ENCODE measurements at places on chromosomes 11 and 22. TPM values are rescaled to one million over a fixed set of nuclear protein-coding genes. Genes with fewer than 3 reads are reported as not detected.
A peak's percentile ranks its signal among the peaks of the same experiment; 100 is the strongest.

TUBA8 gene
- total RNA-seq: 110 TPM

SCYL1 gene
- 66.9 TPM for total RNA-seq

UCP2 gene
- 16.4 TPM for total RNA-seq

HTR3A gene
- not detected for total RNA-seq

PRODH gene
- total RNA-seq: 3.7 TPM

HBB gene
- total RNA-seq: 421 TPM

SLC22A25 gene
- not detected for total RNA-seq

CRYBA4 gene
- total RNA-seq: not detected

- peaks cover 22% of the 10 kb centered on the region for H3K4me1 ChIP-seq
- no peak overlapping the region for H3K4me3 ChIP-seq
- DNase-seq: no peak
Measured at GRCh38 chr11:63862923-63863322, 24.0 kb downstream of the MARK2 start.

DNA sequence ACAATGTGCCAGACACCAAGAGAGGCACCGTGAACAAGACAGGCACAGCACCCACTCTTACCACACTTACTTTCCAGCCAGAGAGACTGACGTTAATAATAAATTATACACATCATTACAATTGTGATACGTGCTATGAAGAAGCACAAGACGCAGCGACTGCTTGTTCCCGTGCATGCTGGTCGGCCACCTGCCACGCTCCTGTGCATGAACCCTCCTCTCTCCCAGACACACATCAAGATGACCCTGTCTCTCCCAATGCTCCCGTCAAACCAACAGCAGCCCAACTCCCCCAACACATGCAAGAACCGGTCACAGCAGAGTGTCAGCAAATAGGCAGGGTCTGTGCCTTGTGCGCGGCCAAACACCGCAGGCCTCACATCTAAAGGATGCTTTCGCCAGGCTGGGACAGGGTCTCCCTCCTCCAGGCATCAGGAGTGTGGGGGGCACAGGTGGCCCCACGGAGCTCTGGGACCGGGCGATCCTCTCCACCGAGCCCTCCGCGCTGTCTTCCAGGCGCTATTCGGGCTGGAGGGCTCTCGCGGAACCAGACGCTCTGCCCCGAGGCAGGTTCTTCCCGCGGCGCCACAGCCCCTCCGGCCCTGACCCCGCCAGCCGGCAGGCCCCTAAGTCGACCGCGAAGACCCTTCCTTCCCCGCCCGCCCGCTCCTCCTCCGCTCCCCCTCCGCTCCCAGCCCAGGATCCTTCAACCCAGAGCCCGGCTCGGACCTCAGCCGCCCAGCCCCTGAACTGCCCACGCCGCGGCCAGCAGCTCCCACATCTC, 533 bp downstream of the SERGEF start:
- peak overlapping the region; percentile 58 for H3K4me3 ChIP-seq
- H3K36me3 ChIP-seq: no peaks in the 10 kb centered on the region
- H3K27ac ChIP-seq: peak overlapping the region; percentile 71
- H3K4me1 ChIP-seq: no peaks in the 10 kb centered on the region
- DNase-seq: peak; percentile 16

DNA sequence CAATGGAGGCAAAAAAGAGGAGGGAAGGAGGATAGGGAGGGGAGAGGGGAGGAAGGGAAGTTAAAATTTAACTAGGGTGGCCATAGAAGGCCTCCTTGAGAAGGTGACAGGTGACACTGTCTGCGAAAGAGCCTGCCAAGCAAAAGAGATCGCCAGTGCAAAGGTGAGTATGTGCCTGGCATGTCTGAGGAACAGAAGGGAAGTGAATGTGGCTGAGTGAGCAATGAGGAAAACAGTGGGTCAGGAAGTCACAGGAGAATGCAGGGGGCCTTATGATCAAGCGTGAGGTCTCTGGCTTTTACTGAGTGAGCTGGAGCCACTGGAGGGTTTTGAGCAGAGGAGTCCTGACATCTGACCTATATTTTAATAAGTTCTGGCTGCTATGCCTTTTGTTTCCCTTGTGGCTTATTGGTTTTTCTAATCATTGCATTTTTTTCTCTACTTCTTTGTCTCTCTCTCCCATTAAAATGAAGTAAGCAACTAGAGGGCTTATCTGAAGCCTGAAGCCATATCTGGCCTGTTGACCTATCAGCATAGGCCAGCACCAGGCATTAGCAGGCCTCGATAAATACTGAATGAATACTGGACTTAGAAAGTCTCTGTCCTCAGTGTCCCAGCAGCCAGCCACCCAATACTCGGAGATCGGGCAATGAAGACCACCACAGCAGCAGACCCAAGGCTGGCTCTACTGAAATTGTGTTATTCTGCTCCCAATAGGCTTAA, 5.6 kb downstream of the AP1B1 start:
- no peaks in the 10 kb centered on the region for H3K27me3 ChIP-seq
- no peak overlapping the region for H3K27ac ChIP-seq
- no peak overlapping the region for H3K4me3 ChIP-seq
- peaks cover 31% of the 10 kb centered on the region for H3K4me1 ChIP-seq

GRCh38 chr11:102936864-102937509, 18.5 kb downstream of the MMP13 start:
- H3K4me3 ChIP-seq: no peak overlapping the region
- H3K27me3 ChIP-seq: peaks cover 14% of the 10 kb centered on the region
- H3K36me3 ChIP-seq: no peaks in the 10 kb centered on the region
- no peak for DNase-seq
- H3K27ac ChIP-seq: no peak overlapping the region

DNA sequence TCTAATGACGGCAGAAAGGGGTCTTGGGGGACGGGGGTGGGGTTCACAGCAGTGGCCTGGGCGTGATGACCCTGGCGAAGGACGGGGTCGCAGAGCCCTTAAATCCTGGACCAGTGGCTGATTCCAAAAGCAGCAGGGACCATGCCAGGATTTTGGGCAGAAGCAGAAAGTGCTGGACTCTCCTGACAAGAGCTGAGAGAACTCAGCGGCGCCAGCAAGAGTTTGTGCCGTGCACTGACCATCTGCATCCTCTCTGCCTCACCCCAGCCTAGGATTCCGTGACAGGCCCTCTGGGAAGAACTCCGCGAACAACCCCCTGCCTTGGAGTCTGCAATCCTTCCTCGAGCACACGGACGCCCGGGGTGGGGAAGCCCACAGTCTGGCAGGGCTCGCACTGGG, 644 bp upstream of the NDUFV1 start:
- no peaks in the 10 kb centered on the region for H3K27me3 ChIP-seq
- H3K27ac ChIP-seq: peak overlapping the region; percentile 94
- H3K36me3 ChIP-seq: peaks cover 4% of the 10 kb centered on the region
- peak overlapping the region; percentile 100 for H3K4me3 ChIP-seq

GRCh38 chr22:45290410-45290936, 5.7 kb downstream of the UPK3A start:
- H3K27me3 ChIP-seq: peaks cover 6% of the 10 kb centered on the region
- H3K27ac ChIP-seq: no peak overlapping the region
- no peaks in the 10 kb centered on the region for H3K36me3 ChIP-seq

GRCh38 chr11:120746836-120747609, 235.5 kb downstream of the GRIK4 start:
- no peak overlapping the region for H3K4me3 ChIP-seq
- H3K36me3 ChIP-seq: no peaks in the 10 kb centered on the region

DNA sequence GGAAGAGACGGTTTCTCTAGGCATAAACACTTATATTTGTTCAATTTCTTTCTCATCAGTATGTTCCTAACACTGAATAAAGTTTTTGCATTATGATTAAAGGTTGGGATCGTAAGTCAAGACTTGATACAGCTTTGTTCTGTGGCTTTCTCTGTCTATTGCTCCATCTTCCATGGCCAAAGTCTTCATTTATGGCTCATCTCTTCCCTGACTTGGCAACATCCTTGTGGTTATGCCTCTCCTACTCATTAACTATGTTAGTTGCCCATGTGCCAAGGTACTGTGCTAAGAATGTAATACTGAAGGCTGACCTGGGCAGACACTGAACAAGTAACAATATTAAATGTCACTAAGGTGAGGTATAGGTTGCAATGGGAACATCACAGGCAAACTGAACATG, 1.6 kb upstream of the ACCSL start:
- no peak for DNase-seq
- no peaks in the 10 kb centered on the region for H3K4me1 ChIP-seq
- H3K4me3 ChIP-seq: no peak overlapping the region
- H3K36me3 ChIP-seq: no peaks in the 10 kb centered on the region

DNA sequence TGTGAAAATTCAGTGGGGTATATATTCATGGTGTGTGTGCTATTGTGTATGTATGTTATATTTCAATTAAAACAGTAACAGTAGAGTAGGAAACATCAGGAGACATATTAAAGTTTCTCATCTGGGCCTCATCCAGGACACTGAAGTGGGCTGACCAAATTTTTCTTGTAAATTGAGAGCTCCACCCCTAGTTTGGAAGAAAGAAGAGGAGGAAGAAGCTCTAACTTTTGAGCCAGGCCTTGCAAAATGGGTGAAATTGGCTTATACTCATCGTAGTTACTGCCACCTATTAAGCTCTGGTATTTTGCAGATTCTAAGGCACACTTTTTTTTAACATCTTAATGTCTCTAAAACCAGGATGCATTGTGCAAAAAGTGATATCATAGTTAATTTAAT, 33.7 kb downstream of the TSPAN18 start:
- no peak for DNase-seq
- no peaks in the 10 kb centered on the region for H3K27me3 ChIP-seq
- no peak overlapping the region for H3K4me3 ChIP-seq

GRCh38 chr11:112004389-112004788, 20.8 kb upstream of the DLAT start:
- no peak overlapping the region for H3K4me3 ChIP-seq
- H3K27ac ChIP-seq: no peak overlapping the region
- H3K27me3 ChIP-seq: no peaks in the 10 kb centered on the region
- peaks cover 33% of the 10 kb centered on the region for H3K36me3 ChIP-seq

DNA sequence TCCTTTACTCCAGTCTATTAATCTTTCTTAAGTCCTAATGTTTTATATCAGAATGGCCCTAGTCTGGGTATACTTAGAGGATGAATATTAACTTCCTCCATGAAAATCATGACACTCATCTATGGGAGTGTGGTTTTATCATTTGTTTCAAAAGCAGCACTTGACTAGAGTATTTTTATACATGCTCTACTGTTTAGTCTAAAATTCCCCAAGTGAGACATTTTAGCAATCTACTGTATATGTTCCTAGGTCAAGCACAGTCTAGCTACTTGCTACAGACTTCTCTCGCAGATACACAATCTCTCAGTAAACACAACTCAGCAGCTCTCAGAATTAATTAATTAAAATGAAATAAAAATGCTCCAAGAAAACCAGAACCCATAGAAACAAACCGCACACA, 2.9 kb upstream of the HBB start:
- no peak overlapping the region for H3K27ac ChIP-seq
- no peak for DNase-seq
- H3K27me3 ChIP-seq: no peaks in the 10 kb centered on the region
- H3K4me1 ChIP-seq: no peaks in the 10 kb centered on the region
- H3K4me3 ChIP-seq: no peak overlapping the region

DNA sequence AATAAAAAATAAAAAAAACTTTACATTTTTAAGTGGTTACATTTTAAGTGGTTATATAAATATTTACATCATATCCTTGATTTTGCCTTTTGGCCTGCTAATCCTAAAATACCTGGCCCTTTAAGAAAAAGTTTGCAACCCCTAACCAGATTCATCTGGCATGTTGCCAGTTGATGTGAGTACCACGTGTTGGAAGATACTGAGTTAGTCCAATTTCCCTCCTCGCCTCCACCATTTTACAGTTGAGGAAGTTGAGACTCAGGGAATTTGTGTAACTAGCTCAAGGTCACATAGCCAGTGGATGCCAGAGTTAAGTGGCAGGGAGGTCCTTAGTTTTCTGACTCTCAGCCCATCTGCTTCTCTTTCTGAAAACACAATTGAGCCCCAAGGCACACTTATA, 5.1 kb downstream of the ELF5 start:
- no peaks in the 10 kb centered on the region for H3K36me3 ChIP-seq
- H3K4me3 ChIP-seq: no peak overlapping the region
- H3K27me3 ChIP-seq: no peaks in the 10 kb centered on the region
- no peak overlapping the region for H3K27ac ChIP-seq

- H3K4me3 ChIP-seq: peak overlapping the region; percentile 24
- H3K27ac ChIP-seq: no peak overlapping the region
- H3K27me3 ChIP-seq: peaks cover 7% of the 10 kb centered on the region
- peaks cover 7% of the 10 kb centered on the region for H3K4me1 ChIP-seq
- DNase-seq: no peak
Measured at GRCh38 chr11:34585735-34586487, 35.0 kb upstream of the EHF start.

- peak overlapping the region; percentile 98 for H3K27ac ChIP-seq
- H3K4me1 ChIP-seq: peaks cover 49% of the 10 kb centered on the region
- H3K4me3 ChIP-seq: peak overlapping the region; percentile 91
- DNase-seq: peak; percentile 80
- no peaks in the 10 kb centered on the region for H3K36me3 ChIP-seq
Measured at GRCh38 chr11:85663753-85664614, 945 bp downstream of the CREBZF start.

DNA sequence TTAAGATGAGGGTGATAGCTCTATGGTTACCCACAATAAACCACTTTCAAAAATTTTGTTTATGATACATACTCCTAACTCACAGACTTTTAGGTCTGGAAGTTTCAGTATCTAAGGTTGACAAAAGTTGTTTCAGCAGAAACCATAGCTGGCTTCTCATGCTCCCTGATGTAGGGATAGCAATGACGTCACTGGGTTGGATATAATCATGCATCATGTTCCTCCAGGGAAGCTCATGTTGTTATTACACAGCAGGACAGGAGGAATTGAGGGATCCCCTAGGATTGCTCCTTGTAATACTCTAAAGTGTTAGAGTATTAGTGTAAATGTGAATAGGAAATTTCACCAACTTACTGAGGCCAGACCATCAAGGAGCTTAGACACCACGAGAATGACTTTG, 23.6 kb downstream of the APOL3 start:
- no peaks in the 10 kb centered on the region for H3K27me3 ChIP-seq
- no peak overlapping the region for H3K4me3 ChIP-seq
- no peak overlapping the region for H3K27ac ChIP-seq
- H3K36me3 ChIP-seq: no peaks in the 10 kb centered on the region
- DNase-seq: no peak
- peaks cover 7% of the 10 kb centered on the region for H3K4me1 ChIP-seq

DNA sequence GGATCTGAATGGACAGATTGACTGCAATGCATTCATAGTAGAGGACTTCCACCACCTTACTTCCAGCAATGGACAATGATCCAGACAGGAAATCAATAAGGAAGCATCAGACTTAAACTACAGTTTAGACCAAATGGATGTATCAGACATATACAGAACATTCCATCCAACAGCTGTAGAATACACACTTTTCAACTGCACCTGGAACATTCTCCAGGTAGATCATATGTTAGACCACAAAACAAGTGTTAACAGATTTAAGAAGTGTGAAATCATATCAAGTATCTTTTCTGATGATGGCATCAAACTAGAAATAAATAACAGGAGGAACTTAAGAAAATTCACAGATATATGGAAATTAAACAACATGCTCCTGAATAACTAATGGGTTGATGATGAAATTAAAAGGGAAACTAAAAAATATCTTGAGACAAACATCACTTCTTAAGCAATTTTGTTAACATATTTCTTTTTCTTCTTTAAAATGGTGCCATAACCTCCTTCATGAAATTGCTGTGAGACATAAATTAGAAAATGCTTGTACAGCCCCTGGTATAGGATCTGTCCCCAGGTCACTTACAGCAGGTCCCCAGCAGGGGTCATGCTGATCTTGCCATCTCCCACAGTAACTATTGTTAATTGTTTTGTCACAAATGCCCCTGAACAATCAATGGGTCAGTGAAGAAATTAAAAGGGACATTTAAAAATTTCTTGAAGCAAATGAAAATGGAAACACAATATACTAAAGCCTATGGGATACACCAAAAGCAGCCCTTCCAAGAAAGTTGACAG, 100.0 kb upstream of the OR4B1 start:
- H3K4me1 ChIP-seq: peaks cover 6% of the 10 kb centered on the region
- no peaks in the 10 kb centered on the region for H3K27me3 ChIP-seq
- no peak overlapping the region for H3K4me3 ChIP-seq
- H3K36me3 ChIP-seq: no peaks in the 10 kb centered on the region
- H3K27ac ChIP-seq: no peak overlapping the region
- no peak for DNase-seq
